ENCODE measurements at places on chromosomes 5 and 9. TPM values are rescaled to one million over a fixed set of nuclear protein-coding genes. Genes with fewer than 3 reads are reported as not detected.

Gene PPP3R2
- not detected for total RNA-seq

Gene LCN9
- not detected for total RNA-seq

Gene MAP1B
- total RNA-seq, result 0.32 TPM

Gene HEMGN
- 0.41 TPM for total RNA-seq

Gene NEK6
- 47.7 TPM for total RNA-seq

Gene BNC2
- total RNA-seq, result not detected

Gene CCL27
- total RNA-seq, result 0.55 TPM

Gene TBC1D9B
- 125 TPM for total RNA-seq

Gene GAS1
- 0.32 TPM for total RNA-seq

Gene ARL10
- total RNA-seq, result 22.3 TPM

Gene ACOT12
- not detected for total RNA-seq

Gene FBP2
- total RNA-seq, result not detected

Gene CATSPER3
- 0.34 TPM for total RNA-seq

Gene SLC46A2
- total RNA-seq, result not detected

Gene FABP6
- total RNA-seq, result not detected

Gene ASPN
- total RNA-seq, result not detected

Gene TCF7
- total RNA-seq, result 10.0 TPM

Gene LTC4S
- 0.62 TPM for total RNA-seq

Gene ORM2
- not detected for total RNA-seq

All from activated T-helper 2 cell treated with anti-CD3 and anti-CD28 coated beads, Interferon-gamma antibody, Interleukin-2, Interleukin-4, amounts not matched to agents 10 μg/mL and 5 μg/mL and 100 μg/mL, durations not matched to agents 14 hours and 24 hours and 36 hours (primary cell).